Glomerular endothelial cell (primary cell): ENCODE measurements at places on chromosomes 13 and 19. TPM values are rescaled to one million over a fixed set of nuclear protein-coding genes. Genes with fewer than 3 reads are reported as not detected.

DNA sequence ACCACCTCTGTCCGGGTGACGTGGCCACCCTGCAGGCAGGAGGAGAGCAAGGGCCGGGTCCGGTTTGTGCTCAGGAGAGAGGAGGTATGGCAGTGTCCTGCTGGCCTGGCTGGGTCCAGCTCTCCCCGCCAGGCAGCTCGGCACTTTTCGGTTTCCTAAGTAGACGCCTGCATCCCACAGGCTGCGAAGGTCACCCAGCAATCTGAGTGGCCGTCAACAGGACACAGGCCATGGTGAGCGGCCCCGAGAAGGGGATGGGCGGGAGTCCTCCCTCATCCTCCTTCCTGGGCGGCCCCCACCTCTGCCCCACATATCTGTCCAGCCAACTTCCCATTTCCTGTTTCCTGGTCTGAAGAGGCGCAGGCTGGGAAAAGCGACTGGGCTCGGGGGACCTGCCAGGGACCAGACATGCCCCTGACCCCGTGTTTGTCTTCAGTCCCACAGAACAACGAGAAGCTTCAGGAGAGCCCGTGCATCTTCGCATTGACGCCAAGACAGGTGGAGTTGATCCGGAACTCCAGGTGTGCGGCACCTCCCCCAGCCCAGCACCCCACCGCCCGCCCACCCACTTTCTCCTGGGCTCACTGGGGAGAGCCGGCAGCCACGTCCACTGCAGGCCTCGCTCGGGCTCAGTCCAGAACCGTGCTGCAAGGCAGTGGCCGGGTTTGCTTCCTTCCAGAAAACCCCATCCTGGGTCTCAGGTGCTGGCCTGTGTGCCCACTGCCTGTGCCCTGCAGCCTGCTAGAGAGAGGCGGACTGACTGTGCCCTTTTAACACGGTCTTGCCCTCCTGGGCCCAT is 16.3 kb downstream of the PIAS4 start:
- no peak for DNase-seq

DNA sequence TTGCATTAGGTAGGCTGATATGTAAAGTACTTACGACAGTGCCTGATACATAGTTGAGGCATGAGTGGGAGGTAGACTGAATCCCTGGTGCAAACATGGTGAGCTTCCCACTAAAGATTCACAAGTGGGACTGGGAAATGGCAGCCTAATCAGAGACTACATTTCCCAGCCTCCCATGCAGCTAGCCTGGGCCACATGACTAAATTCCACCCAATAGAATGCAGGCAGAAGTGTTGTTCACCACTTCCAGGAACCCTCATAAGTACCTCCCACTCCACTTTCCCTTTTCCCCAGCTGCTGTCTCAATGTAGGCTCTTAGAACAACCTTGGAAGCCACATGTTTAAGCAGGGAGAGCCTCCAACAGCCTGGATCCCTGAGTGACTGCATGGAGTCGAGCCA is 104.9 kb downstream of the CACNA1A start:
- no peak for DNase-seq

GRCh38 chr13:99665711-99666110 is 164.4 kb downstream of the TM9SF2 start:
- no peak for DNase-seq

DNA sequence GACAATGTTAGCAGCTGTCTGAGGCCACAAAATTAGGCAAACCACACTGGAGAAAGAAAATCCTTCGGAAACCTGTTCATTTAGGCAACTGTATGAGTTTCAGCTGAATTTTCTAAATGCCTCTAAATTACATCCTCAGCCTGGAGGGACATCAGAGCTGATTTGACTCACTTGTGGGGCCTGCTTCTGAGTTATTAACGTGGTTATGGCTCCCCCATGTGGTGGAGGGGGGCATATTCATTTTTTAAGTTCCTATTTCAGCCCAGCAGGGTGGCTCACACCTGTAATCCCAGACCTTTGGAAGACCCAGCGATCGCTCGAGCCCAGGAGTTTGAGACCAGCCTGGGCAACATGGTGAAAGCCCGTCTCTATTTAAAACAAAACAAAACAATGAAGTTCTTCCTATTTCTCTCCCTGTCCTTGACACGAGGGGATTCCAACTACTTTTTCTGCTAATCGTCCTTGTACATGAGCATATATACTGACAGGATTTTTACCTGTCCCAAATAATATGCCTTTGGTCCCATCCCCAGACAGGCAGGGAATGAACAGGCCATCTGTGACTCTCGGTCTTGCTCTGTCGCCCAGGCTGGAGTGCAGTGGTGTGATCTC is 31.5 kb upstream of the HIF3A start:
- DNase-seq = no peak

DNA sequence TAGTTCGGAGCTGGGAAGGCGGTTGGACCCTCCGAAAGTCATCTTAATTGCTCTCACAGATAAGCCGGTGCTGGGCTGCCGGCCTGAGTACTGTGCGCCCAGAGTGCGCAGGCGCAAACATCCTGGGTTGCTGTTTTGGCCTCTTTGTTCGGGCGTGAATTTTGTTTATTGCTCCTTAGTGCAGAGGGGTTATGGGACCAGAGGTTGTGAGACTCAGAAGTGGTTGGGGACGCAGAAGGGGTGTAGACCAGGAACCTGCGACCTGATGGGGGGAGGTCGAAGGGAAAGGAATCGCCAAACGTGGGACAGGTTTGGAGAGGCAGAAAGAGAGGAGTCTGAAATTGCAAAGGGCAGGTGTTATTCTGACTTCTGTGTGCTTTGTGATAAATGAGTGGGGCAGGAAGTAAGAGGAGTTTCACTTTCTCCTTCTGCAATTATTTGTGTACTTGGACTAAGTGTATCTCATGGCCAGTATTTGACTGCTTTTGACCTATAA is 607 bp upstream of the ZNF566 start:
- DNase-seq = peak; percentile 82

DNA sequence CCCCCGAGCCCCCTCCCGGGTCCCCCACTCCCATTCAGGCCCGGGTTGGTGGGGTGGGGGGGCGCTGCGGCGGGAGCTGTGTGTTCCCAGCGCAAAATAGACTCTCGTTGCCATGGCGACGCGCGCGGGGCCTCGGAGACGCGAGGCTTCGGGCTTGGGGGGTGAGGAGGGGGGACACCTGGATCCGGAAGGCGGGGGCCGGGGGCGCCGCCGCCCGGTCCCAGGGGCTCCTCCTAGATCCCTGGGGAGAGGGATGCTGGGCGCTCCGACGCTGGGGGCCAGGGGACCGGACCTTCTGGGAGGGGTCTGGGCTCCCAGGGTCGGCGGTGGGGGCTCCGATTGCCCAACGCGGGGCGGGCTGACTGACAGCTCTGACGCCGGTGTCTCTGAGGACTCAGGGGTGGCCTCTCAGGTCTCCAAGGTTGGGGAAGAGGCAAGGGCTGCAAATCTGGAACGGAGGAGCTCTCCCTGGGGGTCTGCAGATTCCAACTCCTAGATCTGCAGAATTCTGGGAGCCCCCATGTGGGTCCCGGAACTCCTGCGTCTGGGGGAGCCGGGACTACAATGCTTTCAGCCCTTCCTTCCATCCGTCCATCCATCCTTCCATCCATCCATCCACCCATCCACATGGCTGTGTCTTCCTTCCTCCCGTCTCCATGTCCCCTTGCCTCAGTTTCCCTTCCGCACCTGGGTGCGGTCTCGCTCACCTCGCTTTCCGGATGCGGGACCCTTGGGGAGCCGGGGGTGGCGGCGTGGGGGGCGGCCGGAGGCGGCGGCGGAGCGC is 9.1 kb upstream of the SHISA7 start:
- no peak for DNase-seq

GRCh38 chr13:50797091-50797490 is 46.4 kb downstream of the DLEU7 start:
- DNase-seq = no peak

DNA sequence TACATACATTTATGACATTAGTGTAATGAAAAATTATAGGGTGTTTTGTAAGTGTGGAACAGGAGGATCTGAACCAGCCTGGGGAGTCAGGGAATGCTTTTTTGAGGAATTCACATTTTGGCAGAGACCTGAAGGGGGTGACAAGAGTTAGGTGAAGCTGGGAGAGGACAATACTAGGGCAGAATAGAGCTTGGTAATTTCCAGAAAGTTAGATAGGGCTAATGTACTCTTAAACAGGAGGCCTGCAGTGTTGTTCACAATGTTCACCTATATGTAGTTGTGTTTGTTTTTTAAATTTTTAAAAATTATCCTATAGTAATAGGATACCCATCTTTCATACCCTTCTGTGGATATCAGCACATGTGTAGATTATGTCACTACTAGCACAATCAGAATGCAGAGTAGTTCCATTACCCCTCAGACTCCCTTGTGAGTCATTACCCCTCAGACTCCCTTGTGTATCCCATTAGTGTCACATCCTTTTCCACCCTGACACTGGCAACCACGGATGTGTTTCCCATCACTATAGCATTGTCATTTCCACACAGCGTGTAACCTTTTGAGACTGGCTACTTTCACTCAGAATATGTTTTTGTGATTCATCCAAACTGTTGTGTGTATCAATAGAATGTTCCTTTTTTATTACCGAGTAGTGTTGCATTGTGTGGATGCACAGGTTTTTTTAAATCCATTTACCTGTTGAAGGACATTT is 43.1 kb downstream of the PCCA start:
- DNase-seq = peak; percentile 98

NKPD1 gene
- 0.29 TPM in 2 replicates for total RNA-seq

FSD1 gene
- 20.9 and 38.3 TPM in 2 replicates for total RNA-seq

ZNF677 gene
- total RNA-seq = 18.7 and 28.1 TPM in 2 replicates

ZNF560 gene
- total RNA-seq = 0.15 and 0.23 TPM in 2 replicates

VAV1 gene
- not detected in 2 replicates for total RNA-seq
